ENCODE measurements at places on chromosomes 5 and 9.
A peak's percentile ranks its signal among the peaks of the same experiment; 100 is the strongest.

DNA sequence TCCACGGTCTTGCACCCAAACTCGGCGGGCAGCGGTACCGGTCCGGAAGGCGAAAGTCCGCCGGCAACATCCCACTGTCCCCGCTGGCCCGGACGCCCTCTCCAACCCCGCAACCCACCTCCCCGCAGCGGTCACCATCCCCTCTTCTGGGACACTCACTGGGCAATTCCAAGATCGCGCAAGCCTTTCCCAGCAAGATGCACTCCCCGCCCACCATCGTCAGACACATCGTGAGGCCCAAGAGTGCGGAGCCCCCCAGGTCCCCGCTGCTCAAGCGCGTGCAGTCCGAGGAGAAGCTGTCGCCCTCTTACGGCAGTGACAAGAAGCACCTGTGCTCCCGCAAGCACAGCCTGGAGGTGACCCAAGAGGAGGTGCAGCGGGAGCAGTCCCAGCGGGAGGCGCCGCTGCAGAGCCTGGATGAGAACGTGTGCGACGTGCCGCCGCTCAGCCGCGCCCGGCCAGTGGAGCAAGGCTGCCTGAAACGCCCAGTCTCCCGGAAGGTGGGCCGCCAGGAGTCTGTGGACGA, 33.3 kb downstream of the CD180 start:
- no peak for DNase-seq

- DNase-seq, result no peak
These were observed 34.8 kb downstream of the TRPC7 start for GRCh38 chr5:136330353-136331038.

- DNase-seq, result no peak
These were observed 4.2 kb downstream of the KCNIP1 start for GRCh38 chr5:170508036-170508435.

DNA sequence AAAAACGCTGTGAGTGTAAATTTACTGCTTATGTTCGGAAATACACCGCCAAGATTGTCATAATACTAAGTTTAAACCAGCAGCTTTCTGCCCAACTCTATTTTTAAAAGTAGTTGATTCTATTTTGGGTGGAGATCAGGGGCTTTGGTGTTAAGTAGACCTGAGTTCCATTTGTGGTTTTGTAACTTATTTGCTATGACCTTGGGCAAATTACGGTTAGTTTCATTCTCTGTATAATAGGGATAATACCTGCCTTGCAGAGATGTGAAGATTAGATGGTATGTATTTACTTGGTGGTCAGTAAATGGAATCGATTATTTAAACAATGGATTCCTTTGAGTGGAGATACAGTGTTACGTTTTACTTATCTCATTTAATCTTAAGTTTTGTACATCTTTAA, 1.6 kb downstream of the RAD23B start:
- no peak for DNase-seq

DNA sequence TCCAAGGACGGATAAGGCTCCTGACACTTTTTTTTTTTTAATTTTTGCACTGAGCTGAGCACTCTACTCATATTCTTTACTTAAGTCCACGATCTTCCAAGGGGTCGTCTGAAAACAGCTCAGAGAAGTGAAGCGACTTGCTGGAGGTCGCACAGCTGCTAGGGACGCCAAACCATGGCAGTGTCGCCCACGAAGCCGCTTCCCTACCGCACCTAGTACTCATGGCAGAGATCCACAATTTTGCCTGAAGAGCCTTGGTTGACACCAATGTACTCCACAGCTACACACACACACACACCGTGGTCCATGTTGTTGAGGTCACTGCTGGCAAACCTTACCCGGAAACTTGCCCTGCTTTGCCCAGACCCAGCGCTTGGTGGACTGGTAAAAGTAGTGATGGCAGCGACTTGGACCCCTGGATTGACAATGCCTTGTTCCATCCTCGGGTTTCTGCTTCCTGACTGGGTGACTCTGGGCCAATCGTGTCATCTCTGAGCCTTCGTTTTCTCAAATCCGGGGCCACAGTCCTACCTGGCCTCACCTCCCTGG, 521 bp upstream of the SLIT3 start:
- no peak for DNase-seq

- DNase-seq, result peak; percentile 96
These were observed at the start of gene EXOSC2 for GRCh38 chr9:130693426-130694191. Gene EXOSC2 (plus strand): TSS chr9:130693780. CDS start chr9:130693792, 12 bp downstream.

GRCh38 chr9:6414247-6414641, 1.2 kb downstream of the UHRF2 start:
- no peak for DNase-seq

DNA sequence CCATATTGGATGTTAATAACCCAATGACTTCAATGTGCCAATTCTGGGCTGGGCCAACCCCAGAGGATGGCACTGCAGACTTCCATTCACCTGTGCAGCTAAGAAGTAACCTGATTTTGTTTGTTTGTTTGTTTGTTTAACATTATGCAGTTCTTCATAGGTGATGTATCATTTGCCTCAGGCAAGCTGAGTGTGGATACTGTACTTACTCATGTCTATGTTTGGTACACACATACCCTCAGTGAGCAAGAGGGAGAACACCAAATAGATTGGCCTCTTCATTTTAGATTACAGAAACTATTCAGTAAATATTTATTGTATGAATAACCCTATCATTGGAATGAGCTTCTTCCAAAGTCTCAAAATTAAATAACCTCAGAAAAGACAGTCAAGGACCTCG, 180.2 kb upstream of the SMC2 start:
- DNase-seq, result no peak

GRCh38 chr9:764105-764524, 77.4 kb upstream of the DMRT1 start:
- DNase-seq, result peak; percentile 26

GRCh38 chr5:146001544-146002190, 65.3 kb downstream of the SH3RF2 start:
- no peak for DNase-seq

DNA sequence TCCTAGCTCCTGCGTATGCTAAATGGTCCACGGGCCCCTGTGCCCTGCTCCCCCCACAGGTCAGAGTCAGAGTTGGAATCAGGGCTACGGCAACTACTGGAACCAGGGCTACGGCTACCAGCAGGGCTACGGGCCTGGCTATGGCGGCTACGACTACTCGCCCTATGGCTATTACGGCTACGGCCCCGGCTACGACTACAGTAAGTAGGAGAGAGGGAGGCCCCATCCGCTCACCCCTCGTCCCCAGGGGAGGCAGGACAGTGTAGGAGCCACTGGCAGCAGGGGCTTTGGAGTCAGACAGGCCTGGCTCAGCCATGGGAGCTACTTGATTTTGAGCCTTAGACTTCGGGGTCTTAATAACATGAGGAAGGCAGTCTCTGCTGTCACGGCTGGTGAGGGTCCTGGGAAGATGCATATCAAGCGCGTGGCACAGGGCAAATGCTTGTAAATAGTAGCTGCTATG, 5.8 kb downstream of the HNRNPAB start:
- DNase-seq, result no peak

DNA sequence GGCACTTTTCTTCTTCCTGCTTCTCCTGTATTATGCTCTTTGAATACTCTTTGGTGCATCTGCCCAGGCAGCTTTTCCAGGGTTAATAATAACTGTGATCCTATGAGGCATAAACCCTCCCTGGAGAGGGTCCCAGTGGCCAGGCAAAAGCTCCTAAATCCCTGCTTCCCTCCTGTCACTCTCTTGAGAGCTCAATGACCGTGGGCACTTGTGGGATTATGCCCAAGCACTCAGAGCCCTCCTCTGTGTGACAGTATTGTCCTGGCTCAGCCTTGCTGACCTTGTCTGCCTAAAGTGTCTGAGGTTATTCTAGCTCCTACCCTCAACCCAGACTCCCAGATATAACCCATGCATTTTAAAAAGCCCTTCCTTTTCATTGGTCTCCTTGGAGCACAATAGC, 51.9 kb downstream of the GALNT10 start:
- no peak for DNase-seq

DNA sequence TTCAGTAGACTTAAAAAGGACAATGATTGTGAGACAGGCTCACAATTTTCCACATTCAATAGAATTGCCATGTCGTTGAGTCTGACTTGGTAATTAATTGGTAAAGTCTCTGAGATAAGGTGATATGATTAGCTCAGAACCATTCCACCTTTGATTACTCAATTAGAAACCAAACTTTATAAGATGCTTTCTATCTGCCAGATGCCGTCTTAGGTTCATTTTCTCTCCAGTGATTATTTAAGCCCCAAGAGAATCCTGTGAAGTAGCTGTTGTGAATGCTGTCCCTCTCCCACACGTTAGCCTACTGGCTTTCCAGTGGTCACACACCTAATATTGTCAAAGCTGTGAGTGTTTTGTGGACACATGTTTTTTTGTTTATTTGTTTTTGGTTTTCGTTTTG, 528.9 kb upstream of the ZNF462 start:
- no peak for DNase-seq

DNA sequence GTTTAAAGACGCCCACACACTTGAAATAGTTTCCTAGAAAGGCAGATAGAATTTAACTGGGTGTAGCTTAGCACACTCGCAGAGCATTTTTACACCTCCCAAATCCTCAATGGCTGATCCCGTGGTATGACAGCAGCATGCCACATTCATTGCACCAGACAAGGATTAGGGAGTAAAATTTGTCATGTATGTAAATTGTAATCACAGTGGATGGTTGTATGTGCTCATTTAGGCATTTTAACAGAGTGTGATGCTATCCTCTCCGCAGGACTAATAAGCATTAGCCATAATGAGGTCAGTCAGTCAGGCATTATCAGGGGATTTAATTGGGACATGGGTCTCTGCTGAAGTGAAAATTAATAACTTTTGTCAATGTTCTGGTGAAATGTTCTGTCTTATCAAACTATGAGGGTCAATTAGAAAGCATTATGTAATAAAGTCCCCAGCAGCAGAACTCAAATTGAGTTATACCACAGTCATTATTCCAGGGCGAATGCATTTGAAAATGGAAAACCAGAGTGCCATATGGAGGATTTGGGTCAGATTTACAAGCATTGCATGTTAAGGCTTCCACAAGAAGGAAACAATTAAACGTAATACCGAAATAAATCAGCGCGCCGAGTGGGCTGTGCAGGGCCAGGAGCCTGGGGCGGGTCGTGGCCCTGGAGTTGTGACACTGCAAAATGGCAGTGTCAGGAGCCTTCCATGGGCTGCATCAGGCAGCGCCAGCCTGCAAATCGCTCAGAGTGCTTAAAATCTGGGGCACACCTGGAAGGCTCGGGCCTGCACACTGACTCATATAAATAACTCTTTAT, 602.2 kb downstream of the BNC2 start:
- no peak for DNase-seq

GRCh38 chr5:7210549-7210948, 185.4 kb upstream of the ADCY2 start:
- DNase-seq, result no peak

- DNase-seq, result no peak
These were observed 494 bp upstream of the CXXC5 start for GRCh38 chr5:139647506-139648204.

- DNase-seq, result no peak
These were observed 55.7 kb downstream of the SUSD1 start for GRCh38 chr9:112119225-112120029.

GRCh38 chr5:113378959-113379541, 55.7 kb downstream of the TSSK1B start:
- peak; percentile 64 for DNase-seq

GRCh38 chr5:1008451-1009358, at the start of gene NKD2:
Gene NKD2 (plus strand): TSS chr5:1008802. CDS start chr5:1009058, 256 bp downstream.
- DNase-seq, result peak; percentile 51

DNA sequence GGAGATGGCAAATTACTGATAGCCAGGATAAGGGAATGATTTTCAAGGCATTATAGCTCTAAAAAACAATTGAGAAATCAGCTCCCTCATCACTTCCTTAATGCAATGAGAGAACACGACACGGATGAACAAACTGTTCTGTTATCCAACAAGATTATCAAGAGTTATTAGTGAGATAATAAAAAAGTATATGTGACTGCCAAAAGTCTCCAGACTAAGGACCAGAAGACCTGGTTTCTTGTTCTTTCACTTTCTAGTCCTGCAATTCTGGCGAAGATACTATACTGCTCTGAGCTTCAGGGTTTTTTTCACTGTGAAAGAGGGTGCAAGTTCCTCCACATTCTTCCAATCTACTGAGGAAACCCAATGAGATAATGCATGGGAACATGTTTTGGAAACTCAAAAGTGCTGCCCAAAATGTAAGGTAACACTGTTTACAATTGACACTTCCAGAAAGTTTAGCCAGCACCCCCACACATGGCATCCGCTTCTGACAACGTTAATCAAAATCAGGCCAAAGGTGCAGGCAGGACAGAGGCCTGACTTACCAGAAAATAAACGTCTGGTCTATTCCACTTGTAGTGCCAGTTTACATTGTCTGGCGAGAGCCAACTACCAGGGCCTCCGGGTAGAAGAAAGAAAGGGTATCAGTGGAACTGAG, 254.2 kb downstream of the DOCK8 start:
- no peak for DNase-seq

- no peak for DNase-seq
These were observed 682.3 kb upstream of the ST8SIA4 start for GRCh38 chr5:101585366-101585765.

DNA sequence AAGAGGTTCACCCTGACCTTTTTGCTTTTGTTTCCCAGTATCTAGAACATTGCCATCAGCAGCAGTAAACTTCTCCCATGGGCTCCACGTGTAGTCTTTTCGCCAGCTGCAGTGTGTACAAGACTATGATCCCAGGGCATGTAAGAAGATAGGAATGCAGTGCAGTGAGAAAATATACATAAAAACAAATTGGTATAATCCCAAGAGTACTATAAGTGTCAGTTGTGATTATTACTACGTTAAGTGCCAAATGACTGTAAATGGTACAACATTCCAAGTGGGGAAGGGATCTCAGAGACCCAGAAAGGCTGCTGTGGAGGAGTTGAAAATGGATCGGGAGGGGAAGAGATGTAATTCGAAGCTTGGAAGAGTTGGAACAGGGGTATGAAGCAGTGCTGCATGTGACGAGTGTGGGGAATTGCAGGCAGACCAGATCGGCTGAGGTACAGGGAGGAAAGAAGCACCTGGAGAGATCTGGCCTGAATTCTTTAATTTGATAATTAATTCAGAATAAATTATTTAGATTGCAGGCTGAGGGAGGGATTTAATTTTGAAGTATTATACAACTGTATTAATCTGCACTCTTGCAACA, 95.1 kb downstream of the FBXL7 start:
- DNase-seq, result no peak

- no peak for DNase-seq
These were observed 12.8 kb downstream of the PTAR1 start for GRCh38 chr9:69746859-69747560.

GRCh38 chr5:124195411-124195810, 551.0 kb downstream of the ZNF608 start:
- DNase-seq, result no peak

- no peak for DNase-seq
These were observed 459.1 kb downstream of the EBF1 start for GRCh38 chr5:158640593-158640980.

GRCh38 chr5:138844812-138845513, 30.2 kb downstream of the LRRTM2 start:
- DNase-seq, result no peak

- no peak for DNase-seq
These were observed 13.7 kb downstream of the RNU6ATAC start for GRCh38 chr9:134150557-134151214.

GRCh38 chr9:130491830-130492482, 47.2 kb downstream of the ASS1 start:
- no peak for DNase-seq
